ENCODE measurements at places on chromosomes 3 and 15.

GRCh38 chr3:139120086-139121056 is 75.7 kb upstream of the PRR23C start:
- DNase-seq: peak; percentile 36

- DNase-seq: no peak
Observed at GRCh38 chr3:45337839-45338470, 50.4 kb upstream of the LARS2 start.

- DNase-seq: no peak
Observed at GRCh38 chr15:28861031-28861534, 12.6 kb upstream of the GOLGA6L7 start.

GRCh38 chr3:73547427-73548248 is 77.1 kb downstream of the PDZRN3 start:
- DNase-seq: peak; percentile 37

- no peak for DNase-seq
Observed at GRCh38 chr3:139222100-139222657, 121.6 kb upstream of the MRPS22 start.

DNA sequence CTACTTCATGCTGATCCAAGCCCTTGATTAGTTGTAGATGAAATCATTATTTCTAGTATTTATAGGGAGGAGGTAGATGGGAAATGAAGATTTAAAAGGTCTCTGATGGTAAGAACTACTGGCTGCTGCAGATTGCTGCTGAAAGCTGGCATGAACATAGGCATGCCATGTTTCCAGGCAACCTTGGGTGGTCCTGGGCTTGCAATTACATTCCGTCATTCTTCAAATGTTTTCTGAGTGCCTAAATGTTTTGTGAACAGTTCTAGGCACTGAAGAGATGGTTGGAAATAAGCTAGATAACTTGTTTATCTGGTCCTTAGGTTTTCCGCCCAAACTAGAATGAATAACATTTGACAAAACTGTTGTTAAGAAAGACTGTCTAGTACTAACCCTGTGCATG is 95.8 kb downstream of the KCNAB1 start:
- DNase-seq: no peak

- no peak for DNase-seq
Observed at GRCh38 chr15:31344823-31345605, 18.4 kb downstream of the KLF13 start.

DNA sequence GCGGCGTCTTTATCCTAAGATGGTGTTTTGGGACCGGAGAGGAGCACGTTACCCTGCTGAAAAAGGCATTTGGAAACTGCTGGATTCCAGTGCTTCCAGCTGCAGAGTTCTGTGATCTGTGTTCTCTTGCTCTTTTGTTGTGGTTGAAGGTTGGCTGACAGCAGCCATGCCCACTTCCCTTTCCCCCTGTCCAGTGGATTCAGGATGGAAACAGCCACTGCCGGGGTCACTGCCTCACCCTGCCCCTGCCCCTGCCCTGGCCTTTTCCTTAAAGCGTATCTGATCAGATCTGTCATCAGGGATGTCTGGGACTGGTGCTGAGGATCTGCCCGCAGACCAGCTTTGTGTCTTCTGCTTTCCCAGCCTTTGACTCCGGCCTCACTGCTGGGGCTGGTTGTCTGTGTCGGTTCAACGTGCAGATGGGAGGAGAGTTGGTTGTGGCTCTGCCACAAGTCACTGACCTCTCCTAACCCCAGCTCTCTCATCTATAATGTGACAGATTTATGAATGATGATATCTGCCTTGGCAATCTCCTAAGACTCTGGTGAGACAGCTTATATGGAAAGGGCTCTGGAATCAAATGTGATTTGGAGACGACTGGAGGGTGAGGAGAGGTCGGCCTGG is 219.4 kb upstream of the BHLHE40 start:
- DNase-seq: no peak

GRCh38 chr3:83189634-83190033 is 1428.2 kb upstream of the GBE1 start:
- DNase-seq: no peak

DNA sequence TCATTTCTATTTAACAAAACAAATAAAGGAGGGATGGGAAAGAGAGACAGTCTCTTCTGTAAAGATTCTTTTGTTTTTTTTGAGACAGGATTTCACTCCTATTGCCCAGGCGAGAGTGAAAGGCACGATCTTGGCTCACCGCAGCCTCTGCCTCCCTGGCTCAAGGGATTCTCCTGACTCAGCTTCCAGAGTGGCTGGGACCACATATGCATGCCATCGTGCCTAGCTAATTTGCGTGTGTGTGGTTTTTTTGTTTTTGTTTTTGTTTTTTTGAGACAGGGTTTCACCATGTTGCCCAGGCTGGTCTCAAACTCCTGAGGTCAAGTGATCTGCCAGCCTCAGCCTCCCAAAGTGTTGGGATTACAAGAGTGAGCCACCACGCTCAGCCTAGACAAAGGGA is 23.3 kb downstream of the STAG1 start:
- peak; percentile 40 for DNase-seq

GRCh38 chr3:121957674-121958415 is 63.6 kb downstream of the SLC15A2 start:
- DNase-seq: no peak

DNA sequence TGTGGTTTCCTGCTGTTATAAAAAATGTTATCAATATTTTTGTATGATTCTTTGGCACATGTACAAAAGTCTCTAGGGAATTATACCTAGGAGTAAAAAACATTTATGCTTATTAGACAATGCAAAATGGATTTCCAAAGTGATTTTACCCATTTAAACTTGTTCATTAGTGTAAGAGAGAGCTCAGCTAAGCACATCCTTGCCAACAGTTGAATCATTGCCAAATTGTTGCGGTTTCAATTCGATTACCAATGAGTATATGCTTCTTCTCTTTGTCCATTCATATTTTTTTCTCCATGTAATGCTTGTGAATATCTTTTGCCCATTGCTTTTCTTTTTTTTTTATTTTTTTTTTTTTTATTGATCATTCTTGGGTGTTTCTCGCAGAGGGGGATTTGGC is 17.2 kb downstream of the CASR start:
- no peak for DNase-seq

GRCh38 chr3:123907720-123908119 is 23.6 kb upstream of the MYLK start:
- no peak for DNase-seq

- DNase-seq: no peak
Observed at GRCh38 chr3:97720417-97720816, 44.1 kb upstream of the ARL6 start.

DNA sequence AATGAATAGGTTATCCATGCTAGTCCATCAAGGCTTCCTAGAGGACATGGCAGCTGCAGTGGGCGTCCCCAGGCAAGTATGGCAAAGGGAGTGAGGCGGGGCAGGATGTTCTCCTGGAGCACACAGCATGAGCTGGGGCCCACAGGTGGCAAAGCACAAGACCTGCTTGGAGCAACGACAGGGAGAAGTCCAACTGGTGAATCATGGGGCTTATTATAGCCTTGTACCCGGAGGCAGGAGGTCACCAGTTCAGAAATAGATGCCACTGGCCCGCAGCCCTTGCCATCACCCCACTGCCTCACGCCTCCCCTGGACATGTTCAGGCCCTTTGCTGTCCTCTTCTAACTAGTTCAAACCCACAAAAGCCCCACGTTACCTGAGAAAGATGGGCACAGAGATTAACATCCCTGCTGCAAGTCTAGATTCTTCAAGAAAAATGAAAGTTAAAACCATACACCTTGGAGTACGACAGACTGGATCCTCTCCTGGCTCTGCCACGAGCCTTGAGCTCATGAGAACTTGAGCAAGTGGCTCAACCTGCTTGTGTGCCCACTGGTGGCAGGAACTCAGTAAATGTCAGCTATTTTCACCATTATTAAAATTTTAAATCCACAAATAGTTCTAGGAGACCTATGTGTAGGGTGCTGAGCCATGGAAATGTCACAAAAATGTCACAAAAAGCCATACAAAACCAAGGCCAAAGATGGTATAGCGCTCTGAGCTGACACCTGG is 1.8 kb upstream of the SRGAP3 start:
- DNase-seq: no peak

GRCh38 chr15:89767411-89767915 is 8.7 kb upstream of the MESP2 start:
- no peak for DNase-seq

- no peak for DNase-seq
Observed at GRCh38 chr15:39174332-39174731, 406.5 kb upstream of the THBS1 start.

DNA sequence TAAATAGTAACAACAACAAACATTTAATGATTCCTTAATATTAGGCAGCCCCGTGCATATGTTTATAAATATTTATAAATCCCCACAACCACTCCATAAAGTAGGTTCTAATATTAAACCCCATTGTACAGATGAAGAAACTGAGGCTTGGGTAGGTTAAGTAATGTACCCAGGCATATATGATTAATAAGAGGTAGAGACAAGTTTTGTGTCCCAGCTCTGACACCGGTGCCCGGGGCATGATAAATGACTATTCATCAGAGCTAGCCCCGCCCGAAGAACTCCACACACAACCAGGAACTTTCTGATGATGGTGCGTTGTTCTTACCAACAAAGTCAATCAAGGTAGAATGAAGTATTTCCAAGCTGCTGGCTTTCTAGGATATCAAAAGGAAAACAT is 19.4 kb downstream of the CDCP1 start:
- DNase-seq: no peak

GRCh38 chr3:129058441-129059200 is 2.0 kb upstream of the GP9 start:
- DNase-seq: no peak

DNA sequence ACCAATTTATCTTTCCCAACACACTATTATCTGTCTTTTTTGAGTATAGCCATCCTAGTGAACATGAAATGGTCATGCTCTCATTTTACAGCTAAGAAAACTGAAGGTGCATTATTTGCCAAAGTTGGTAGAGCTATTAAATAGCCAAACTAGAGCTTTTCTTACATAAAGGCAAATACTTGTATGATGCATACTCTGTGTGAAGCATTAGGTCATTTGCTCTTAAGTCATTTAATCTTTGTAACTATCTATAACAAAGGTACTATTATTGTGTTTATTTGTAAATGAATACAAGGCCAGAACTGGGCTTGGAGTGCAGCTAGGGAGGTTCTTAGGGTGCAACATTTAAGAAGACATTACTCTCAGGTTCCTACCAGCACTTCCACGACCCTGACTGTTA is 123.7 kb downstream of the THSD4 start:
- DNase-seq: no peak

DNA sequence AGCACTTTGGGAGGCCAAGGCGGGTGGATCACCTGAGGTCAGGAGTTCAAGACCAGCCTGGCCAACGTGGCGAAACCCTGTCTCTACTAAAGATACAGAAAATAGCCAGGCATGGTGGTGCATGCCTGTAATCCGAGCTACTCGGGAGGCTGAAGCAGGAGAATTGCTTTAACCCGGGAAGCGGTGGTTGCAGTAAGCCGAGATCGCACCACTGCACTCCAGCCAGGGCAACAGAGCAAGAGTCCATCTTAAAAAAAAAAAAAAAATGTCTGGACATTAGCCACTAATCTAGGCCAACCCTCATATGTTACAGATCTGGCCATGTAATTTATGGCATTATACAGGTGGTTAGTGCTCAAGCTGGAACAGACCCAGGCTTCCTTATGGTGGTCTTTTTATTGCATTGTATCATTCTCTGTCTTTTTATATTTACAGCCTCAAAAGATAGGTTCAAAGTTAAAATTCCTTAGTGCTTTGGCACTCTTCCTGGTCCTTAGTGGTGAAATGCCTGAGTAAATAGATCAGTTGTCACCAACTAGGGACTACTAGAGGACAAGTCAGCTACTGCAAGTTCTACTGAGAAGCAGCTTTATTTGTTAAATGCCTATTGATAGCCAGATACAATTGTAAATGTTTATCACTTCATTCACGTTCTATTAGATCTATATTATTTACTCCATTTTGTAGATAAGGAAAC is 16.0 kb downstream of the STARD9 start:
- no peak for DNase-seq

DNA sequence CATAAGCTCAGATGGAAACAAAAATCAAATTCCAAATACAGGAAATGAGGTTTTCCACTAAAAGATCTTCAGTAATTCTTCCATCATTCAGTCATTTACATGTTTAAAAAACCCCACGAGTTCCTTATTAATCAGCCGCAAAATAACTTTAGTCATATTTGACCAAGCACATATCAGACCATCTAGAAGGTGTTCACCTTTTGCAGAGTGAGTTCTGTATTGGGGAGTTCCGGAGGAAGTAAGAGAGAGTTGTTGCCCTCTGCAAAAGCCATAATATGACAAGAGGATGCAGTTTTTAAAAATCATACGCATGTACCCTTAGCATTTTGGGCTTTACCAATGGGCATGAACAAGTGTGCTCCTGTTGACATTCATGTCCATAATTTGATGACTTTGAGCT is 61.6 kb downstream of the CCR1 start:
- DNase-seq: no peak

GRCh38 chr15:25019434-25019833 is 64.6 kb downstream of the SNRPN start:
- DNase-seq: no peak

GRCh38 chr3:37489355-37489754 is 315.0 kb upstream of the LRRFIP2 start:
- DNase-seq: no peak

- no peak for DNase-seq
Observed at GRCh38 chr3:186152889-186153292, 44.0 kb upstream of the ETV5 start.

- no peak for DNase-seq
Observed at GRCh38 chr15:77028451-77029165, 33.7 kb downstream of the PSTPIP1 start.

GRCh38 chr3:66675366-66675765 is 174.5 kb upstream of the LRIG1 start:
- DNase-seq: no peak

- DNase-seq: no peak
Observed at GRCh38 chr3:56885879-56886278, 84.1 kb upstream of the ARHGEF3 start.

- DNase-seq: no peak
Observed at GRCh38 chr15:68550498-68551295, 28.1 kb upstream of the CORO2B start.

- no peak for DNase-seq
Observed at GRCh38 chr15:41730543-41730942, 43.7 kb upstream of the MAPKBP1 start.

DNA sequence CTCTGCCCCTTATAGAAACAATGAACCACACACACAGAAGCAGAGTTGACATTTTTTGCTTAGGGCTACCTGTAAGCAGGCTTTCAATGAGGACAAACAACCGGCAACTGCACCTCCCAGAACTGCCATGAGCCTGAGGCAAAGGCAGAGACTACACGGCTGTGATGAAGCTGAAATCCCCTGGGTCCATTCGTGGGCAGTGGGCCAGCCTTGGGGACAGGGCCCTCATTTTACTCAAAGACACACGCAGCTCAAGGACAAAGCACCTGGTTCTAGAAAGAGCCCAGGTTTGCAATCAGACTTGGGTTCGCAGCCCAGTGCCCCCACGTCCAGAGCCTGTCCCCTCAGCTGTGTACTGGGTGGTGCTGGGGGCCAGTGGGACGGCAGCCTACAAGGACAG is 17.9 kb downstream of the FAM174B start:
- DNase-seq: no peak

GRCh38 chr3:127628788-127629466 is at the start of gene PODXL2:
TSS of gene PODXL2 (plus strand) at chr3:127629185. CDS start at chr3:127629220, 35 bp downstream.
- no peak for DNase-seq
